Cortex of kidney (tissue), 1 donor: ENCODE measurements at places on chromosomes 1 and 21.

DNA sequence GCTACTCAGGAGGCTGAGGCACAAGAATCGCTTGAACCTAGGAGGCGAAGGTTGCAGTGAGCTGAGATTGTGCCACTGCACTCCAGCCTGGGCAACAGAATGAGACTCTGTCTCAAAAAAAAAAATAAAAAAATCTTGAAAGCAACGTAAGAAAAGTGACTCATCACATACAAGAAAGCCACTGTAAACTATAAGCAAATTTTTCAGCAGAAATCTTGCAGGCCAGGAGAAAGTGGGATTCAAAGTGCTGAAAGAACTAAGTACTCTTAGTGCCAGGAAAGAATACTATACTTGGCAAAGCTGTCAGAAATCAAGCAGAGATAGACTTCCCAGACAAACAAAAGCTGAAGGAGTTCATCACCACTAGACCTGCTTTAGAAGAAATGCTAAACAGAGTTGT lies 4.4 kb upstream of the HMGN1 start:
- DNase-seq, result no peak

DNA sequence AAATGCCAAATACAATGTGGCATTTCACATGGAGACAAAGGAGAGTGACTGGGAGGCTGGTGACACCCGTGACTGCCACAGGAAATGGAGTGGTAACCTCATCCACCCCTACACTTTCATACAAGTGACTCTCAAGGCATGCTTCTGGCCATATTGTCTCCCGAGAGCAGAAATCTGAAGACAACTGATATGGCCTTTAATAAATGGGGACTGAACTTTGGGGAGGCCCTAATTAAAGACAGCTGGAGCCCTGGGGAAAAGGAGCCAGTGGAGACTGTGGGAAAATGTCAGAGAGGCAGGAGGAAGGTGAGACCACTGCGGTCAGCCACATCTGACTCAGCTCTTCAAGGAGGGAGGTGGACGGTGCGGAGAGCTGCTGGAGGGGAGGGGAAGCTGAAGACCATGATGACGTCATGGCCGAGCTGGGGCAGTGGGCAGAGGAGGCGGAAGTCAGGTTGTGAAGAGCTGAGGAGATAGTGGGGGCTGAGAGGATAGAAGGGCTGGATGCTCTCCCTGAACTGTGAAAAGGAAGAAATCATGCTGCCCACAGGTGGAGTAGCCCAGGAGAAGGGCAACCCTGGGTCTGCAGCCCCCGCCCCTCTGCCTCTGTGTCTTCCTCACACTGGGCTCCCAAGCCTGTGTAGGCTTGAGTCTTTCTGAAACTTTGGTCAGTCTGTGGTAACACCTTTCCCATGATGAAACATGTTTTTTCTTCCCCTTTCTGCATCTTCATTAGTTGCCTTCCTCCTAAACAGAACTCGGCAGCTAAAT lies 14.0 kb upstream of the NCF2 start:
- DNase-seq, result no peak

- DNase-seq, result no peak
These were observed 95.6 kb downstream of the TTC3 start for GRCh38 chr21:37168666-37169065.

DNA sequence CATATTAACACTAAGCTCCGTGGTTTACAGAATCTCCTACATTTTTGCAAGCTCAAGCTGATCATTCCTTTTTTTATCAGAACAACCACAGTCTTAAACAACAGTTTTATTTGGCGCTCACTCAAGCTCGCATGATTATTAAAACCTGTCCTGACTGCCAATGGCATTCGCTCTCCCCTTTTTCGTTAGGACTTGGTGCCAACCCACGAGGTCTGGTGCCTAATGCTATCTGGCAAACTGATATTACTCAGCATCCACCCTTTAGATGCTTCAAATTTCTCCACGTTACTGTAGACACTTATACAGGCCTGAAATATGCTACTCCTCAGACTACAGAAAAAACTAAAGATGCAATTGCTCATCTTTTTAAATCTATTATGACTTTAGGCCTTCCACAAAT lies 23.0 kb upstream of the ITLN1 start:
- DNase-seq, result no peak

DNA sequence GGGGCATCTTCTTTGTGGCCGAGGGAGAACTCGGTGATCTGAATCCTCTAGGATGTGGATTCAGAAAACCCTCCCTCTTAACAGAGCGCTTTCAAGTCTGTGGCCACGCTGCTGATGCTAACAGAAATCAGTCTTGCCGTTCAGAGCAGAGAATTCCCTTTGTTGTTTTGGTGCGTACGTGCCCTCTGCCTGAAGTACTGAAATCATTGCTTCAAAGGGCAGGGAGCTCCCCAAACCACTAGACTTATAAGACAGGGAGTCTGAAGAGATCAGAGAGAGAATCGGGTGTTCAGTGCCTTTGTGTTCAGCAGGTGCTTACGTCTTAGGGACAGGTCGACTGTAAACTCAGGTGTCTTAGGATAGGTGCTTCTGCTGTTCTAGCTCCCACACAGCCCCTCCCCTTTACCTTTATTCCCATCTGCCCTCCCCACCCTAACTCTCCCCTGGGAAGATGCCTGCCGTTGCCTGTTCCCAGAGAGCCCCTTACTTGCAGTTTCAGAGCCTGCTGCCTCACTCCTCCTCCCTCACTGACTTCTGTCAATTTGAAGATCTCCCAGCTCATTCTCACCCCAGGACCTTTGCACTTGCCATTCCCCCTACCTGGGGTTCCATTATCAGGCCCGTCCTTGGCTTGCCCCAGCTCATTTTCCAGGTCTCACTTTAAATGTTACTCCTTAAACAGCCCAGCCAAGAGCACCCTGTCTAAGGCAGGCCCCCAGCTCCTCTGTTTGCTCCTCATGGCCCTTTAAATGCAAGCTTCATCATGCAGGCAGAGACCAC lies 143.0 kb downstream of the CAMTA1 start:
- no peak for DNase-seq

DNA sequence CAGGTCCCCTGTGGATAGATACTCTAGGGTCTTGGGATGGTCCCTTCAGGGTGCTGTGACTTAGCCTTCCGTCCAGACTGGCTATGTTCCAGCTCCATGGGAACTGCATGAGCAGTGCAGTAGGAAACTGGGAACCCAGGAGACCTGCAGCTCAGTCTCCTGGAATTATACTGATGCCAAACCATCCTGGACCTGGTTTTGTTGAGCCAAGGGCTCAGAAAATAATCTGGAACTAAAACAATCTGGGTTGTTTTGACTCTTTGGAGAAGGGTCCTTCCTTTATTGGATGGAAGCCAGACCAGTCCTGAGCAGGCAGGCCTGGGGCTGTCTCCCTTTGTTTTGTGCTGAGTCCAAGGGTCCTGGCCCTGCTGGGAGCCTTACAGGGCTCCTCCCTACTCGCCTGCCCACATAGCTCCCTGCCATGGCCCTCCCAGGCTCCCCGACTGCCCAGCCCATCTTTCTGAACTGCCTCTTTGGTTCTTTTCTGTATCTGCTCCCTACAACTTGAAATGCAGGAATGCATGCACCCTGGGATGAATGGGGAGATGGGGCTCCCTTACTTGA lies 1.2 kb downstream of the IPO13 start:
- DNase-seq, result no peak

- DNase-seq, result no peak
These were observed 24.3 kb upstream of the PLCH2 start for GRCh38 chr1:2451741-2452140.

- no peak for DNase-seq
These were observed 24.9 kb upstream of the TMEM52 start for GRCh38 chr1:1943834-1944570.

DNA sequence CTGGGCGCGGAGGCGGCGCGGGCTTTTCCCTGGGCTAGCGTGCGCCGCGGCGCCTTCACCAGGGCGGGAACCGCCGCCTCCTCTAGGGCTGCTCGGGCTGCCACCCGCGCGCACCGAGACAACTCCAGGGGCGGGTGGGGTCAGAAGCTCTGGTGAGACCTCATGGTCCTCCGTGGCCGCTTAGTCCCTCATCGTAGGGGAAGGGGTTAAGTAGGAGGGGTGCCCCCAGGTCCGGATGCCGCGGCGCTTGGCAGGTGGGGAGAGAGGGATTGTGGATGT lies 559 bp downstream of the SERTAD4 start:
- no peak for DNase-seq

- no peak for DNase-seq
These were observed 40.4 kb upstream of the LDLRAP1 start for GRCh38 chr1:25502957-25503356.

DNA sequence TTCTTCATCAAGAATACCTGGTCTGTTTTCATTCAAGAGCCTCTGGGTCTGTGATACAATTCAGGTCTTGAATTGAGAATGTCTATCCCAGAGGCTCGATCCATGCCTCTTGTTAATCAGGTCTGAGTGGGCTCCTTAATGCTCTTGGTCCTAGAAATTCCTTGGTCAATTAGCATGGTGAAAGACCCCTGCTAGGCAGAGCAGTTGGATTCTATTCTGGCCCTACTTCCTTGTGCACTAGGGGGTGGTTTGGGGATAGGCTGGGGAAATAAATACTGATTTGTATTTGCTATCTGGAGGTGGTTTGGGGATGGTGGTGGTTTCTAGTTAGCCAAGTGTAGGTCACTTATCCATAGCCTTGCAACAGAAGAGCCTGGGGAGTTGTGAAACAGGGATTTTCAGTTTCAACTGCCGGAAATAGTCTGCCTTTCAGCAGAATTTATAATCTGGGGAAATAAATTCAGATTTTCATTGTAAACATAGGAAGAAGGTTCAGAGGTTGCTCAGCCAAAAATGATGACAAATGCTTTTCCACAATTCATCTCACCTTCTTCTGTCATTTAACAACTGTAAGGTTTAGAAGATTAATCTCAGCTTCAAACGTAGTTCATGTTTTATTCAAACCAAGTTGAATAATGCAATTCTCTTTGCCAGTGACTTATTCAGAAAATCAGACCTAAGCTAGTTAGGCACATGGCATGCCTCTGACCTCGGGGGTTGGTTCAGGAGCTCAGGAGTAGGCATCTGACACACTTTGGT lies 22.2 kb upstream of the SCAF4 start:
- DNase-seq, result no peak

GRCh38 chr1:3510956-3511250 lies 56.4 kb downstream of the ARHGEF16 start:
- no peak for DNase-seq

DNA sequence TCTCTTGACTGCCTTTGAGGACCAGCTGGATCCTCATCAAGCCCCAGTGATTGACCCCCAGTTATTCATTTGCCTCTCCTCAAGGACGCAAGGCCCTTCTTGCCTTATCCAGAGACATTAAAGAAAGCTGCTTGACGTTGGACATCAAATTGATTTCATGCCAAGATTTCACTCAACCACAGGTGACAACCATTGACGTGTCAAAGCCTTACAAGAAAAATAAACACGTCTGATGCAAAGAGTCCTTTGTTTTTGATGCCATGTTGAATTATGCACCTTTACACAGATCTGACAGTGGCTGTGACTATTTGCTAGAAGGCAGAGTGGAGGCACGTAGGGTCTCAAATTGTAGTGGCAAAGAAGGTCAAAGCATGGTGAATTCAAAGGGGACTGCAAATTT lies 666.2 kb upstream of the CAMK1G start:
- DNase-seq, result no peak

GRCh38 chr21:14591882-14592281 lies 45.8 kb upstream of the SAMSN1 start:
- no peak for DNase-seq

DNA sequence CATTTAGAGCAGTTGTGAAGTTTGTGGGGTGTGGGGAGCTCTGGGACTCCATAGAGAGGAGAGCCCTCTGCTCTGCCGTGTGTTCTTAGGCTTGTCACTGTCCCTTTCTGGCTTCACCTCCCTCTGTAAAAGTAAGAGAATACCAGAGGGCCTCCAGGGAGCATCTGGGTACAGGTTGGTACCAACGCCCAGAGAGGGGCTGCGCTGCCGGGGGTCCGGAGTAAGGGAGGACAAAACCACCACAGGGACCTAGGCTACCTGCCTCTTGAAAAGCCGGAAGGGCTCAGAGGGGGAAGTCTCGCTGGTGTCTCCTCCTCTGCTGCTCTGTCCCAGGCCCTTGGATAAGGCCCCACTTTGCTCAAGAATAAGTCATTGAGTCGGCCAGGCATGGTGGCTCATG lies 3.1 kb upstream of the TINAGL1 start:
- DNase-seq, result no peak

DNA sequence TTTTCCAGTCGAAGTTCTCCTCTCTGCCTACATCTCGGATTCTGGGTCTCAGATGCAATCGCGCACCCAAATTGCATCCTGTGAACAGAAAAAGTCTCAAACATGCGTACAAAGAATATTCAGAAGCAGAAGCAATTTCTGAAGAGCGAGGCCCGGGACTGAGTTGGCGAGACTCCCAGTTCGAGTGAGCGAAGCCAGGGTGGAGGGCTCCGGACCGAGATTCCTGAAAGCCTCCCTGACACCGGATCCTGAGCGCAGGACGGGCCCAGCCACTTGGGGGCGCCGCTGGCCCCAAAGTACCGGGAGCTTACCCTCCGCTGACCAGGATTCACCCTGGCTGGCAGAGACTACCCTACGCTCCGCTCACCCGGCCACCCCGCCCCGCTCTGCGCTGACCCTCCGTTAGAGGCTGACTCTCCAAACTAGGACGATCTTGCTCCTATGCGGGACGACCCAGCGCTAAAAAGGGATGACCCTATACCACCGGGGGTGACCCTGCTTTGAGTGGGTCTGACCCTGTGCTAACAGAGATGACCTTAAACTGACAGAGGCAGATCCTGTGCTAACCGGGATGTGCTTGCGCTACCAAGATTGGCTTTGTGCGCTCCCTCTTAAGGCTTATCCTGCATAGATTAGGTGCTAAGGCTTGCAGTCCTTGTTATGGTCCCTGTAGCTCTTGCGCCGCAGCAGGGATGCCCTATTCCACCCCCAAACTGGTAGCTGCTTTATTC lies 12.1 kb downstream of the FOXD2 start:
- no peak for DNase-seq

- DNase-seq, result no peak
These were observed 122.3 kb upstream of the CAMK1G start for GRCh38 chr1:209461168-209461567.

DNA sequence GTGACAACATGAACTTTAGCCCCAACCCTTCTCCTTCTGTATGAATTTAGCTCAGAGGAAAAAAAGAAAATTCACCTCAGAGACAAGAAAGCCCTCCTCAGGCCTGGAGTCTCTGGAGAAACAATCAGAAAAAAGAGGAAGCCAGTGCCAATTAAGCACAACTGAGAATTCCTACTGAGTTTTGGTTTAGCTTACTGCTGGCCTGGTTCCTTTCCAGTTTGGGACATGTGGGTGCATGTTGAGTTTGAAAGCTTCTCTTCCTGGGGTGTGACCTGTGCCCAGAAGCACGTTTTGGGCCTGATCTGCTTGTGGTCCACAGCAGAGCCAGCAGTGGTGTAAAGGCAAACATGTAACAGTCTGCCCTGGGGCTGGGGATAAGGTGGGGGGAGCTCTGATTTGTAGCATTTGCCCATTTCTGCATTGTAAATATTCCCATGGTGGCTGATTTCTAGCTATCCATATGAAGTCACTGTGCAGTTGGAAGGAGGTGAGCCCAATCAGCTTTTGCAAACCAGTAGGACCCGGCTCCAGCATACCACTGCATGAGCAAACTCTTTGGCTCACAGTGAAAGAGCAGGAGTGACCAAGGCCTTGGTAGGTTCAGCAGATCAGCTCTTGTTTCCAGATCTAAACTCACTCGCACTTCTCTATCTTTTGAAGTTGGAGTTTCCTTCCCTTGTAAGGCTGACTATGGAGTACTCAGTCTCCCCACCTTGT lies 4.7 kb upstream of the THEM5 start:
- no peak for DNase-seq

- no peak for DNase-seq
These were observed 27.6 kb upstream of the MAP3K7CL start for GRCh38 chr21:29102791-29103257.

- DNase-seq, result no peak
These were observed 88.7 kb downstream of the C1orf94 start for GRCh38 chr1:34265396-34265795.

- DNase-seq, result no peak
These were observed 21.3 kb downstream of the CD247 start for GRCh38 chr1:167496797-167497619.
